ENCODE measurements at places on chromosomes 6 and 20.
A peak's percentile ranks its signal among the peaks of the same experiment; 100 is the strongest.

GRCh38 chr6:1334684-1335083 lies 22.8 kb downstream of the FOXQ1 start:
- DNase-seq, result no peak

DNA sequence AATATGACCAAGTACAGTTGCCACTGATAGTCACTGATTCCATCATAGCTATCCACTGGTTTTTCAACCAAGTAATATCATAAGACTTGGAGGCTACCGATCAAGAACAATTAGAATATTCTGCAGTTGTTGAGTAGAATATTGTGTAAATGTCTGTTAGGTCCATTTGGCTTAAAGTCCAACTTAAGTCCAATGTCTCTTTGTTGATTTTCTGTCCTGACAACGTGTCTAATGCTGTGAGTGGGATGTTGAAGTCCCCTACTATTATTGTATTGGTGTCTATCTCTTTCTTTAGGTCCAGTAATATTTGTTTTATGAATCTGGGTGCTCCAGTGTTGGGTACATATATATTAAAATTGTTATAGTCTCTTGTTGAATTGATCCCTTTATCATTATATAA lies 13.9 kb downstream of the ARFGEF3 start:
- no peak for DNase-seq

- DNase-seq, result no peak
These were observed 42.1 kb downstream of the BMP5 start for GRCh38 chr6:55833284-55833683.

DNA sequence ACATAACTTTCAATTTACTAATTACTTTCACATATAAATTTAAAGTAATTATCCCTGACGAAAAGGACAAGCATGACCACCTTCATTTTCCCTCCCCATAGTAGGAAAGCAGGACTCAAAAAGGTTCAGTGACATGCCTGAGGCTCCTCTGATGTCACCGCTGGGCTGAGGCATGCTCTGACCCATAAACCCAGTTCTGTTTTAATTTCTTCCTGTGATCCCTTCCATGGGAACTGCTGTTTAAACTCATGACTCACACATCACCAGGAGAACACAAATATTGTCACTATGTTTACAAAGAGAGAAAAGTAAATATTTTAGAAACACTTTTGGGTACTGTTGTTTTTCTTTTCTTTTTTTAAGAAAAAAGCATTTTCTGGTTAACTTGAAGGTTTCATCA lies 38.0 kb upstream of the NR2E1 start:
- peak; percentile 59 for DNase-seq

- no peak for DNase-seq
These were observed 87.8 kb downstream of the HFE start for GRCh38 chr6:26175033-26175427.

DNA sequence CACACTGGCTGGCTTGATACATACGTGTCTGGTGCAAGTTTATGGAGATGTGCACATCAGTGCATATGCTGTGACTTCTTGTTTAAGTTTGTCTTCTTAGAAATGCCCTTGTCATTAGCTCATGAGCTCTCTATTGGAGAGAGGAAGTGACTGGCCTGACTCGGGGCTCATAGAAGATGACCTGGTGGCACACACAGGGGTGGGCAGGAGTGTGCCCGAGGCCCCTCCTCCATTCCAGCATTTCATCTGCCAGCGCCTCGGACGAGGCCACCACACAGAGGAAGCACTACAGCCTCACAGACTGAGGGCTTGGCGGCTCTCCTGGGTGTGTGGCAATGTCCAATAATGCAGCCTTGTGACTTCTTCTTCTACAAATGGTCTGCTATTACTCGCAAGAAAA lies 109.7 kb downstream of the FAM120B start:
- DNase-seq, result no peak

DNA sequence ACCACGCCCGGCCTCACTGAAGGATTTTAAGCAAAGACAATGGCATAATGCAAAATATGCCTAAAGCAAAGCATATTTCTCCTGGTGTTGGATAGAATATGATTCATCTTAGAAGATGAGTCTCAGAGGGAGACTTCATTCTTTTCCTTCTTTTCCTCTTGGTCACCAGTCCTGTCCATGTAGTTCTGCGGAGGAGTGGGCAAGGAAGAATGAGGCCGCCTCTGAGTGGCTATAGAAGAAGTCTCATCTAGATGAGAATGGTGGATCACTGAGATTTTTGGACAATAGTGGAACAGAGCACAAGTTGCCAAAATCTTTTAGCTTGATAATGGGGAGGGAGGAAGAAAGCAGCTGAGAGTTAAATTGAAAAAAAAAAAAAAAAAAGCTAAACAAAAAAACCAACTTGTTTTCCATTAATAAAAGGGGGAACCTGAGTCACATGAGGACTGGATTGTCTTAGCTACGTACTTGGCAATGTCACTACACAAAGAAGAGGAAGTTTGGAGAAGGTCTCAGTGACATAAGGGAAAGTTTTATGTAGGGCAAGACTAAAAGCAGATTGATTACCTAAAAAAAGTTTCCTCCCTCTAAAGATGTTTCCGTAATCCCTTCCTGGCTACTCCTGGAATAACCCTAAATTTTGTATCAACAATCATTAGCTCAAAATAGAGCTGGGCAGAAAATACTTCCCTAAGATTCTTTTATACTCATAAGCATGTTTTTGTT lies 6.0 kb downstream of the CD83 start:
- no peak for DNase-seq

DNA sequence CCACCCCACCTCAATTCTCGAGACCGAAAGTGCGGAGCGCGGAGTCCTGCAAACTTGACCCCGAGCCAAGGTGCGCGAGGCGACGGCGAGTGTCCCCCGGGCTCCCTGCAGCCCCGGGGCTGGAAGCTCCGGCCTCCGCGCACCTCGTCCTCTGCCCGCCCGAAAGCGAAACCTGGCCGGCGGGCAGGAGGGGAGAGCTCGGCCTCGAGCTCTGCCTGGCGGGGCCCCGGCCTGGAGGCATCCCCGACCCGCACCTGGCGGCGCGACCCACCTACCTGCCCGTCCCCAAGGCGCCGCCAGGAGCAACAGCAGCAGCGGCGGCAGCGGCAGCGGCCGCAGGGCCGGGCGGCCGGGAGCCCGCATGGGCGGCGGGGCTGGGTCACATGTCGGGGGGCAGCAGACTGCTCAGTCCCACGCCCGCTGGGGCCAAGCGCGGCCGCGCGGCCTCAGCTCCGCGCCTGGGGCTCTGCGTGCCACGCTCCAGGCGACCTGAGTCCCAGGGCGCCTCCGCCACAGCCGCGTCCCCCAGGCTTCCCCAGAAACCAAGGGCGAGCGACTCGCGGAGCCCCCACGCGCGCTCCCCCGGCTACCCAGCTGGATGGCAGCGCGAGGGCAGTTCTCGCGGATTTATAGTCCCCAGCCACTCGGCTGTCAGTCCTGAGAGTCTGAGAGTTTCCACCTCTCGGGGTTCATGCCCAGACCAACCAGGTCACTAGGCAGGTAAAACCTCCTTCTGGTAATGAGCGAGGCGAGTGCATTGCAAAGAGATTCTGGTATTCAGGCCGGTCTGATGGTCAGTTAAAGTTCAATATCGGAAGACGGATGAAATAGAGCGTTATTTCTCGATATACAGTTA lies at the start of gene IL20RA:
TSS of gene IL20RA (minus strand) at position 600 of the 856 bp plus-strand sequence. CDS start at position 363, 237 bp downstream.
- peak; percentile 67 for DNase-seq

GRCh38 chr20:48375804-48376203 lies 452.0 kb downstream of the PREX1 start:
- no peak for DNase-seq

DNA sequence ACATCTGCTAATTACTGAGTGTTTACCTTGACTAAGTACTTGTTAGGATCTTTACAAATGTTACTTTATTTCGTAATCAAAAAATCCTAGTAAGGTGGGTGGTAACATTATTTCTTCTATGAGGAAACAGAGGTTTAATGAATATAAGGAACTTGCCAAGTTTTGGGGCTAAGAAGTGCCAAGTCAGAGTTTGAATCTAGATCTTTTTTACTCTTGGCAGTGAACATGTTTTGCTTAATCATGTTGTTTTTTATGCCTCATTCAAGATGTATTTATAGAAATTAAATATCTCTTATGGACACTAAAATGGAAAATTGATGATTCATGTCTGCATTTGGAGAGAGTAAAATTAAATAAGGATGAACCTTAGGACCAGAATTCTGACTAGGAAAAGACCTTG lies 393.7 kb downstream of the UTRN start:
- peak; percentile 9 for DNase-seq

- no peak for DNase-seq
These were observed 35.8 kb upstream of the FAM83D start for GRCh38 chr20:38890497-38890818.

- DNase-seq, result no peak
These were observed 86.6 kb upstream of the TPD52L1 start for GRCh38 chr6:125066964-125067363.

DNA sequence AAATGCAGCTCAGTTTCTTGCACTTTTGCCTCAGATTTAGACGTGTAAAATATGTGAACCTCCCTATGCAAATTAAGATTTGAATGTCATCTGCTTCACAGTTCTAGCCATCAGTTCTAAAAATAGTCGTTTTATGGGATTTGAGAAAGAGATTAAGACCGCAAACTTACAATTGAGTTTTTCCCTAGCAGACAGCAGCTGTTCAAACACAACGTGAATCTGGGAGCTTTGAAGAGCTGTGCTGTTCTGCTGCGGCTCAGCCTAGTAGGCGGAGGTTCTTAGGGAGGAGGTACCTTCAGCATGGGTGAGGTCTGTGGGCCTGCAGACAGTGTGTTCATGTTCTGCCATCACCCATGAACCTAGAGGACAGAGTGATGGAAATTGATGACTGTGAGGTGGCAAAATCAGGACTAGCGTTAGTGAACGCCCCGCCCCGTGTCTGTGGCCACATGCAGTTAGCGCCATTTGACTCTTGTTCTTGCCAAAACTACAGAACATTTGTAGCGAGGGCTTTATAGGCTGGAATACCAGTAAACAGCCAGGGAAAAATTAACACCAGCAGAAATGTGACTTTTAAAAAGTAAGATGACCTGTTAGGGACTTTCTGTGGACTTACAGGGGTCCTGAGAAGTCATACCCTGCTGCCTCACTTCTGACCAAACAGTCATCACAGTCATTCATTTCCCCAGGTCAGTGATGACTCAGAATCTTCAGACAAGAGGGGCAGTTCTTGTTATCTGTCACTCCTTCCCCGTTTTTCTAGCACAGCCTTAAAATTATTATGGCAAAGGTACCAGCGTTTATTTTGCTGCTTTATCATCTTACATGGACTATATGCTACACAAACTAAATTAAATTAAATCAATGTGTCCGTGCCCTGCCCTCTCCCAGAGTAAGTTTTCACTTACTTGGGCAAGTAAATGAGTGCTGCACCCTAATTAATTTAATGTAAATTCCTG lies 84.3 kb upstream of the TMEM181 start:
- DNase-seq, result no peak

DNA sequence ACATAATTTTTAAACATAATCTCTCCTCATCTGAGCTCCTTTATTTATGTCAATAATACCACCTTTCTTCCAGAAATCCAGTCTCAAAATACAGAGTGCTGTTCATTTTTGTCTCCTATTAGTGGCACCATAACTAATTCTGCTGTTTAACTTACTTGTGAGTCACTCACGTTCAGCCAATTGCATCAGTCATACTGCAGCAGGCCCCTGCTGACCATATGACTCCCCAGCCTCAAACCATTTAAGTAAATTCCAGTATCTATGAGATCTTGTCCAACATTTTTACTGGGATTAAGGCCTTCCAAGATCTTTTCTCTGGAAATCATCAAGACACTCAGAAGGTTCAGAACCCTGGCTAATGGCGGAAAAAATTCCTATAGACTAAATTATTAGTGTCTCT lies 982.2 kb upstream of the MAP3K7 start:
- DNase-seq, result no peak
